Stimulated activated CD8-positive, alpha-beta memory T cell treated with anti-CD3 and anti-CD28 coated beads, Interleukin-7, amount 100 ng/mL, for 24 hours (primary cell): ENCODE measurements at places on chromosomes 11 and 22.

- DNase-seq = no peak
Measured at GRCh38 chr11:503179-503981, 3.7 kb downstream of the RNH1 start.

GRCh38 chr22:20022978-20023613, 2.2 kb downstream of the TANGO2 start:
- no peak for DNase-seq

DNA sequence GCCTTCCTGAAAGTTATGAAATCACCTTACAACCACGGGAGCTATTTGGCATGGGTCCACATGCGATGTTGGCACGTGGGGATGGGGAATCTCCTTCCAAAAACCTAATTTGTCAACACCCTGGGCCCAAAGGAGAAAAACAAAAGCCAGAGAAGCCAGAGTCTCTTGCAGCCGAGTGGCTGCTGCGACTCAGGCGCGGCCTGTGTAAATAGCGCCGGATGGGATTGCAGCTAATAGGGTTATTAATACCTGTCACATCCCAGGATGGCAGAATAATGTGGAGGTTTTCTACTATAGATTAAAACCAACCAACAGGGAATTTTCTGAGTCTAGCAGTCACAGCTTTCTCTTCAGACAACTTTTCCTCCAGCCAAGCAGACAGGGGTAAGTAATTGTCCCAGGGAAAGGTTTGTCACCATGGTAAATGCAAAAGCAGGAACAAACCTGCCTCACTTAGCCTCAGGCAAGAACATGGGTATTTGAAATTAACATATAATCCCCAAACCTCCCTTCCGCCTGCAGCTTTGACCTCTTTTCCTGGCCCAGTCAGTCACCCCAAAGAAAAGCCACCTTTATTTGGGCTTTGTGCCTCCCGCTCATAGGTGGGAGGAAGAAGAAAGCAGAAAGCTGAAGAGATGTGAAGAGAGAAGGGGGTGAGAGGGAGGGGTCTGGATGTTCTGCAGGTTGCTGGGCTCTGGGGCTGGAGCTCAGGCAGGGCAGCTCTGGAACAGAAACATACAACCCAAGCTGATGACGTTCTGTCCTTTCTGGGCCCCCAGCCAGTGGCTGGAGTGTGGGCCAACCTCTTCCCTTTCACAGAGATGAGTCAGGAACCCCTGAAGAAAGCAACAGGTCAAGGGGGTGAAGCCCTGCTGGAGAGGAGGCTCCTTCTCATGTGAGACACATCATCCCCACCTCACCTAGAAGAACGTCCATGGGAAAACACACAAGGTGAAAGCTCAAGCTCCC, 376.5 kb downstream of the NXPE2 start:
- no peak for DNase-seq

GRCh38 chr22:22030493-22031182, 48.1 kb upstream of the TOP3B start:
- DNase-seq = no peak

GRCh38 chr11:100011697-100012096, 675.4 kb upstream of the ARHGAP42 start:
- DNase-seq = no peak

DNA sequence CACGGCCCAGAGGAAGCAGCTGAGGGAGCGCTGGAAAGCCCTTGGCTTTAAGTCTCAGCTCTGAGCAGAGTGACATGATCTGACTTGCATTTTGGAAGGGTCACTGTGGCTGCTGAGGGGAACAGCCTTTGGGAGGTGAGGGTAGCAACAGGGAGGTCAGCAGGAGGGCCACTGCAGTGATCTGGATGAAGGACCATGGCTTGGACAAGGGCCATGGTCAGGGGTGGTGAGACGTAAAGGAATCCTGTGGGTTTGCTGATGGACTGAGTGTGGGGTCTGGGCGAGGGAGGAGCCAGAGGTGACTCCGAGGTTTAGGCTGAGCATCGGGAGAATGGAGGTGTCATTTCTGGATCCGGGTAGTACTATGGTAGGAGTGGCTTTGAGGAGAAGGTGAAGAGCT, 33.3 kb downstream of the SGSM3 start:
- no peak for DNase-seq

DNA sequence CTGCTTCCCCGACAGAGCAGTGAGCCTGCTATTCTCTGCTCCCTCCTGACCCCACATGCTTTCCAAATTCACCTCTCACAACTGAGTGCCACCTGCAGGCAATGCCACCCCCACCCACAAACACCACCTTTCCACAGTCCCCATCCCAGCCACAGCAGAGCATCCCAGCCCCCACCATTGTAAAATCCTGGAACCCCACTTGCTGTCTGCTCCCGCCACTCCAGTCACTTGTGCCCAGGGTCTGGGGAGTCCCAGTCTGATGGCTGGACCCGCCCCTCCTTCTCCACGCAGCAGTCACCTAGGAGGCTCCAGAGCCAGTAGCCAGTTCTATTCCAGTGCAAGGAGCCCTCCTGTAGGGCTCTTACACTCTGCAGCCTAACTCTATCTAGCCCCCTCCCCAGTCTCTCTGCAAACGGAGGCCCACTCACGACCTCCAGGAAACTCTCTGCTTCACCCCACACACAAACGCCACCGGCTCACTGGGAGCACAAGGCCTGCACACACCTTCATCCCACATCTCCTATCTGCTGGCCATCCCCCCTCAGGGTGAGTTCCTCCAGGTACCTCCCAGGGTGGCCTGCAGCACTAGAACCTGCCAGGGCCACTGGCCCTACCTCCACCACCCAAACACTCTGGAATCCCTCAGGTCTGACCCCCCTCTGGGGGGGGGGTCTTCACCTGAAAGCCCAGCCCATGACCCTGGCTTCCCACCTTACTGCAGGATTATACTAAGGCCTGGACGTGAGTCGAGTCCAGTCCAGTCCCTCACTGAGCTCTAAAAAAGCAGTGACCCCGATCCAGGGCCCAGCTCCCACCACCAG, 1.4 kb downstream of the GNB1L start:
- no peak for DNase-seq
